ENCODE measurements at places on chromosomes 3 and 15.
A peak's percentile ranks its signal among the peaks of the same experiment; 100 is the strongest.

DNA sequence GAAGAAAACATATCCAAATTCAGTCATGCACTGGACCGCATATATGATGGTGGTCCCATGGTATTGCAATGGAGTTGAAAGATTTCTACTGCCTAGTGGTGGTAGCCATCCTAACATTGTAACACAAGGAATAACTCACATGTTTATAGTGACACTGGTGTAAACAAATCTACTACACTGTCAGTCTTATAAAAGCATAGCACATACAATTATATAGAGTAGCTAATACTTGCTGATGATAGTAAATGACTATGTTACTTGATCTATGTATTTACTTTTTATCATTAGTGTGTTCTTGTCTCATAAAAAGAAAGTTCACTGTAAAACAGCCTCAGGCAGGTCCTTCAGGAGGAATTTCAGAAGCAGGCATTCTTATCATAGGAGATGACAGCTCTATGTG, 96.0 kb upstream of the CDIN1 start:
- no peak for DNase-seq

- no peak for DNase-seq
Measured at GRCh38 chr15:26892678-26893077, 25.8 kb downstream of the GABRA5 start.

GRCh38 chr3:117434661-117435412, 725.3 kb downstream of the TUSC7 start:
- DNase-seq, result no peak

- no peak for DNase-seq
Measured at GRCh38 chr3:81173514-81173913, 587.9 kb downstream of the GBE1 start.

DNA sequence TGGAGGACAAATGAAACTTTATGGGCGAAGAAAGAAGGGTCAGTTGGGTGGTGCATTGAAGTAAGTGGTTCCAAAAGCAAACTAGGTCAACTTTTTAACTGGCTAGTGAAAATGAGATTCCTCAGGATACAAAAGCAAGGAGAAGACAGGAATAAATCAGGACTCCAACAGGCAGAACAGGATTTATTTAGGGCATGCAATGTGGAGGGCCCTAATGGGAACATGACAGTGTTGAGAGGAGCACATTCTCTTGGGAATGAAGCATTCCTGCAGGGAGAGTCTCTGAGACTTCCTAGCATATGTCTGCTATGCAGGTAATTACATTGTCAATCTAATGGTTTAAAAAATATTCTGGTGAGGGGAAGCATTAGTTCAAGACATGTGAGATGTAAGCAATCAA, 8.7 kb downstream of the NPAP1 start:
- DNase-seq, result no peak

GRCh38 chr15:96947296-96948229, 617.1 kb downstream of the NR2F2 start:
- DNase-seq, result no peak

DNA sequence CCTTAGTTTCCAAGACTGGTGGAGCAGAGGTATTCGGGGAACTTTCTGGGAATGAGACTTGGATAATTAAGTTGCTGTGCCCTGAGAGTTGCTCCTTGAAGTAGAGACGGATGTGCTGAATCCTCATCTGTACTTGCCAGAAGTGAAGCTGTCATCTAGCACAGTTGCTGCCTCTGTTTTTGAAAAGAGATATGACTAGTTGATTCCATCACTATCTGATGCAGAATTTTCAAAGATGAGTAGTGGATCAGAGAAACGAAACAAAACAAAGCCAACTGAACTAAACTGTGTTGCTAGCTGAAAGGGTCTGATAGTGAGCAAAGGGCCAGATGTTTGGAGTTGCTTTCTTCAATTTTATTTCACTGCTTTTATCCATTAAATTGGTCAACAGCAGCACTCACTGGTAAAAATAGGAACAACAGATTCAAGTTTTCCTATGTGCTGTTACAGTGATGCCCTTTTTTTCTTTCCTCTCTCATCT, 52.7 kb downstream of the MITF start:
- no peak for DNase-seq

DNA sequence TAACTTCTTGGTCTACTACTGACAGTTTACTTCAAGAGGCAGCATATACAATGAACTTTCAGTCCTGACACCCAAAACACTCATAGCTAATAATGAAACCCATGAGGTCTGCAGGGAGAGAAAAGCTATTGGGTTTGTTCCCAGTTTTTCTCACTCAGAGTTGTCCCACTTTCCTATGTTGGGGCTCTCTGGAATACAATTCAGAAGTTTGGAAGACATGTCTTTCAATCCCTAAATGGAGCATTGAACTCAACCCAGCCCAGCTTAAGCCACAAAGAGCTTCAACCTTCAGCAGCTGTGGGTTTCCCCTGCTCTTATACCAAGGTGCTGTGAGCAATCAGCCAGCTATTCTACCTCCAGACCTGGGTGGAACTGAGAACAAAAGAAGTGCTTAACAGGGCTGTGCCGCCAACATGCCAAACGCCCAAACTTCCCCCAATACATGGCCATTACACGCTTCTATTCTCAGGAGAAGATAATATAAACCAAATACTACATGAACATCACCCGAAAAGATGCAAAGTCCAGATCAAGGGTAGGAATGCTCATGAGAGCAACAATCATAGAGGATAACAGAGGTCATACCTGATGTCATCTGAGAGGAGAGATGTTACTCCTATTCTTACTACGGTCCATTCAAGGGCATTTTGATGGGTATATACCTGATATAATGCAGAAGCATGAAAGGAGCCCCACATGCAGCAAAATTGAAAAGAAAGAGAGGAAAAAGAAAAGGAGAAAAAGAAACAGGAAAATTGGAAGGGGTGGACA, 131.2 kb upstream of the TGFBR2 start:
- DNase-seq, result no peak

GRCh38 chr3:55243678-55244077, 243.4 kb downstream of the WNT5A start:
- no peak for DNase-seq

DNA sequence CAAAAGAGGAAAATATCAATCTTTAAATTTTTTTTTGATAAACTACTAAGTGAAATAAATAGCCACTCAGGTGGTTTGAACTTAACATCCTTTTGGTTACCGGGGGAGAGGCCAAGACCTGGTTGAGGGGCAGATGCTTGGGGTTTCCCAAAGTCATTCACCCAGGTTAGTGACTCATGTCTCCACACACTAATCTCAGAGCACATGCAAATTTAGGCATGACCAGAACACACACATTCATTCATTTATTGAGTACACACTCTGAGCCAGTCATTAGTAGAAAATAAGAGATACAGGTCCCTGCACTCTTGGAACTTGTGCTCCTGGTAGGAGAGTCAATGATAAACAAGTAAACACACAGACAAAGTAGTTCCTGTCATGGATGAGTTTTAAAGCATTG, 7.3 kb downstream of the ILDR1 start:
- no peak for DNase-seq

- DNase-seq, result no peak
Measured at GRCh38 chr15:62742409-62743171, 300.0 kb upstream of the TPM1 start.

- DNase-seq, result no peak
Measured at GRCh38 chr3:155179437-155179827, 99.3 kb downstream of the MME start.

GRCh38 chr3:157633241-157633640, 130.0 kb upstream of the VEPH1 start:
- DNase-seq, result no peak

DNA sequence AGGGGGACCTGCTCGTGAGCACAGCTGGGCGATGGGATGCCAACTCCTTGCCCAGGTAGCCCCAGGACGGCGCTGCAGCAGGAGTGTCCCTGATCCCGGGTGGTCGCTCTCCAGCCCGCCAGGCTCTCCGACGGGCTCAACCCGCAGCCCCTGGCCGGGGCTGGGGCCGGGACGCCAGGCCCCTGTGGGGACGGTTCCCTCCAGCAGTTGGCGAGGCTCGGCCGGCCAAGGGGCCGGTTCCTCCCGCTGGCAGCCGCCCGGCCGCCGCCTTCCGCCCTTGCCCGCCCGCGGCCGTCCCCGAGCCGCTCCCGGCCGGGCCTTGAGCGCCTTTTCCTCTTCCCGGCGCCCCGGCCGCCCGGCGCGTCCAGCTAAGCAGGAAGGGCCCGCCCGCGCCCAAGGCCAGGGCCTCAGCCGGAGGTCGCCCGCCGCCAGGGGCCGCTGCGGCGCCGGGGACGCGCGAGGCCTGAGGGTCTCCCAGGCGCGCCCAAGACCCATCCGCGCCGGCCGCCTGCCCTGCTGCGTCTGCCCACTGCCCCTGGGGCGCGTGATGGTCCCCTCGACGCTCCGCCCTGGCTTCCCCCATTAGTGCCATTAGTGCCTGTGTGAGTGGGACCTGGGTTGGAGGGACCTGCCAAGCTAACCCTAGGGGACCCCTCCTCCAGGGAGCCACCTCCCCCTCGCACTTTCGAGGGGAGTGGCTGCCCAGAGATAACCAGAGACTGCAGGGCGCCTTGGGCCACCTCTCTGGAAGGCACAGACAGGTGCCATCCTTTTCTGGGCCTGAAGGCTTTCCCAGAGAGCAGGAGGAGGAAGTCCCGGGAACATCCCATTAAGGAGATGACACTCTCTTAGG, 106.4 kb downstream of the FBLN2 start:
- DNase-seq, result peak; percentile 29

DNA sequence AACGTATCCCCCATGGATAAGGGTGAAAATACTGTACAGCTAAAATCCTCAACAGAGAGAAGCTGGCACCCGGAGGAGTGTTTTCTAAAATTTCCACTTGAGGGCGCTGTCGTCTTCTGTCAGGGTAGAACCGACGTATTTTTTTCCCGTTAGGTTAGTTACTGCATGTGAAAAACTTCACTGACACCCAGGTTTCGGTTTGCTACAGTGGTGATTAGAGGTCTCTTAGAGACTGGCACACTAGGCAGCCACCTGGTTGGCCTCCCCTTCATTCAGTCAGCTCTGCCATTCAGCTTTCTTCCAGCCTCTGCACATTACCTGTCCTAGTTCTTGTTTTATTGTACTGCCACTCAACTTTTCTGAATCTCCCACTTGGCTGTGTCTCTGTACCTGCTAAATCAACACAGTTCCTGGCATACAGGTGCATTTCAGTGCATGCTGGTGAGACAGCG, 18.4 kb downstream of the CCK start:
- DNase-seq, result peak; percentile 30

- DNase-seq, result no peak
Measured at GRCh38 chr3:25872200-25872877, 82.4 kb downstream of the OXSM start.

DNA sequence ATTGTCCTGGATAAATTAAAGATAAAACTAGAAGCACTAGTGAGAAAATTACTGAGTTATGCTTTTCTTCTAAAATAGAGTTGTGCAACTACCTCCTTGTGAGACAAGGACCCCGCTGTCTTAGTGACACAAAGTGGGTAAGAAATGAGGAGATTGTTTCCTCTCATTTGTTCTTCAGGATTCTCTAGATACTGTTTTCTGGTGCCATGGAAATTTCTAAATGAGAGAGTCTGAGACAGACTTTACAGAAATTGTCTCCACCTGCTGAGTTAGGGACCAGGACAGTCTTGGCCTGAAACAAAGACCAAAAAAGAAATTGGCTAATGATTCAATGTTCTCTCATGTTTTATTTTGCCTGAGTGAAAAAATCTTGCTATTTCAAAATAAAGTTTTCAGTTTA, 427.5 kb downstream of the TUSC7 start:
- DNase-seq, result no peak

DNA sequence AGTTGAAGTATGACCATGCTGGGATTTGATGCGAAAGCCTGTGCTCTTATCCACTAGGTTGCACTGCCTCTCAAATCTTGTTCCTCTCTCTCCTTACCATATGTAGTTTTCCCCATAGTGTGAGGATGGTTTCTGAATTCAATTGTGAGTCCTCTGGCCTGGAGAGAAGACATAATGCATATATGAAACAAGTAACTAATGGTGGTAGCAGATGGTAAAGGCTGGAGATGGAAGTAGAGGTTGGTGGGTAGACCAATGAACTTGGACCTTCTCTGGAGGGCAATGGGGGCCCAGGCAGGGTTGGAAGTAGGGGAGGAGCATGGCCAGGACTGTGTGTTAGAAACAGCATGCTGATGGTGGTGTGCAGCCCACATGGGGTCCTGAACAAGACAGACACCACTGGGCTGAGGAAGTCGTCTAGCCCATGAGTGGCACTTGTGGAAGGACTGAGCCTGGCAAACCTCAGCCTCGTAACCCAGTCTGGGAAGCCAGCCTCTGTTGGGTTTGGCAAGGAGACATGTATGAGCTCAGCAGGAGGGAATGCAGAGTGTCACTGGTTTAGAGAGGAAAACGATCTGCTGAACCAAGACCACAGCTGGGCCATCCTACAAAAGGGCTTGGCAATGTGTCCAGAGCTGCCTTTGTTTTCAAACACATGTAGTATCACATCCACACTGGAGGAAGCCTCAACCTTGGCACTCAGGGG, 18.5 kb upstream of the LMCD1 start:
- no peak for DNase-seq

- DNase-seq, result no peak
Measured at GRCh38 chr3:171192176-171192854, 165.8 kb upstream of the SLC2A2 start.

GRCh38 chr3:20125897-20126296, 60.1 kb downstream of the SGO1 start:
- DNase-seq, result no peak

GRCh38 chr3:23035927-23036640, 167.0 kb upstream of the UBE2E2 start:
- no peak for DNase-seq

DNA sequence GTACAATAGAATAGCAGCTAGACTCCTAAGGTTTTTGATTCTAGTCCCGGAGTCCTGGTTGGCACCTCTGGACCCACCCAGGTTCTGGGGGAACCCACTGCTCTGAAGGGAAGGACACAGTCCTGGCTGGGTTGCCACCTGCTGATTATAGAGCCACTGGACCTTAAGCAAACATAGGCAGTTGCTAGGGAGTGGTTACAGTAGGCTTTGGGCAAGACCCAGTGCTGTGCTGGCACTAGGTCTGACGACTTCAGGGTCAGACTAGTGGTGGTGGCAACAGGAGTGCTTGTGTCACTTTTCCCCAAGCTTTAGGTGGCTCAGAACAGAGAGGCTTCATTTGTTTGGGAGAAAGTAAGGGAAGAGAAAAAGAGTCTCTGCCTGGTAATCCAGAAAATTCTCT, 109.8 kb upstream of the C3orf80 start:
- DNase-seq, result no peak

DNA sequence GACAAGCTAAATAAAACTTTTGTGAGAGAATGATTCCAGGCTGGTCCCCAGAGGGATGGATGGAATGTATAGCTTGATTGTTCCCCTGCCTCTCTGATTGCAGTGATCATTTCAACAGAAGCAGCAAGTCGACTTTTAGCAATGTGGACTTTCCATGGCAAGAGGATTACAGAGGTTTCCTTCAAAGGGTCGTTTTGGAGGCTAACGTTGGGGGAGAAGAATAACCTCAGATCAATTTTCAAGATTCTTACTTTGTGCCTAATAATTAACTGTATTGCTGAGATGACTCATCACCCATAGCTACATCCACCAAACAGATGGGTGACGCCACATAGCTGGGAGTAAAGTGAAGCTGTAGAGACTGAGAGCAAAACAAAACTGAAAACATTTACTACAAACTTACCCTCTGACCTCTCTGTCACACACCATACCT, 79.9 kb downstream of the GTPBP8 start:
- no peak for DNase-seq

Measured in stimulated activated CD4-positive, alpha-beta T cell treated with anti-CD3 and anti-CD28 coated beads, Interleukin-15, amount 100 ng/mL, for 1 hour (primary cell).